ENCODE measurements at places on chromosomes 2 and 18. TPM values are rescaled to one million over a fixed set of nuclear protein-coding genes. Genes with fewer than 3 reads are reported as not detected.

Gene ZSWIM2
- not detected for total RNA-seq

Gene FOXD4L1
- total RNA-seq = 0.63 TPM

Gene HOXD9
- not detected for total RNA-seq

Gene SMYD1
- total RNA-seq = not detected

Gene MC5R
- not detected for total RNA-seq

Gene UBR3
- total RNA-seq = 30.0 TPM

Gene FAM124B
- total RNA-seq = not detected

Gene TPO
- not detected for total RNA-seq

Gene THOC1
- 40.9 TPM for total RNA-seq

Gene CCBE1
- total RNA-seq = 23.8 TPM

Gene ERICH2
- 22.4 TPM for total RNA-seq

Gene LRRTM1
- total RNA-seq = not detected

Gene YPEL5
- total RNA-seq = 62.5 TPM

Gene DNAH7
- total RNA-seq = 0.91 TPM

Gene RAX
- total RNA-seq = not detected

Gene MYO1B
- 204 TPM for total RNA-seq

Gene SIX3
- total RNA-seq = not detected

Gene TXNDC2
- total RNA-seq = not detected

Gene PSD4
- 13.2 TPM for total RNA-seq

Gene ICA1L
- 8.0 TPM for total RNA-seq

Gene SGPP2
- 47.4 TPM for total RNA-seq

Data from MCF 10A (cell line).